Stimulated activated CD4-positive, alpha-beta T cell treated with anti-CD3 and anti-CD28 coated beads, Interleukin-1b, Interleukin-23, amount 100 ng/mL, for 1 hour (primary cell): ENCODE measurements at places on chromosomes 11 and 22.

DNA sequence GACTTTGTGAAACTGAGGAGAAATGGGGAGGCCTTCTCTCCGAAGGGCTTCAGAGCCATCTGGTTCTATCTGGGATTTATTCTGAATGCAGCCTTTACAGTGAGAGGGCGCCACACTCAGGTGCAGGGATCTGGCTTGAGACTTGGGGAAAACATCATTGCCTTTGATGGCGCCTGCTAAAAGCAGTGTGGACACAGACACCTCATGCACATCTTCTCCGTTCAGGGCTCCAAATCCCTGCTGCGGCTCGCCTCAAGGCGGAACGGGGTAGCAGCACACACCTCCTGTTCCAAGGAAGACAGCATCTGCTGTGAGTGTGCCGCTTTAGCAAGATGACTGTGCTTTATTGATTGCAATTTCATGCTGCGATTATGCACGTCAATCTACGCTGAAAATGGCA lies 37.1 kb upstream of the OLFML1 start:
- DNase-seq, result no peak

DNA sequence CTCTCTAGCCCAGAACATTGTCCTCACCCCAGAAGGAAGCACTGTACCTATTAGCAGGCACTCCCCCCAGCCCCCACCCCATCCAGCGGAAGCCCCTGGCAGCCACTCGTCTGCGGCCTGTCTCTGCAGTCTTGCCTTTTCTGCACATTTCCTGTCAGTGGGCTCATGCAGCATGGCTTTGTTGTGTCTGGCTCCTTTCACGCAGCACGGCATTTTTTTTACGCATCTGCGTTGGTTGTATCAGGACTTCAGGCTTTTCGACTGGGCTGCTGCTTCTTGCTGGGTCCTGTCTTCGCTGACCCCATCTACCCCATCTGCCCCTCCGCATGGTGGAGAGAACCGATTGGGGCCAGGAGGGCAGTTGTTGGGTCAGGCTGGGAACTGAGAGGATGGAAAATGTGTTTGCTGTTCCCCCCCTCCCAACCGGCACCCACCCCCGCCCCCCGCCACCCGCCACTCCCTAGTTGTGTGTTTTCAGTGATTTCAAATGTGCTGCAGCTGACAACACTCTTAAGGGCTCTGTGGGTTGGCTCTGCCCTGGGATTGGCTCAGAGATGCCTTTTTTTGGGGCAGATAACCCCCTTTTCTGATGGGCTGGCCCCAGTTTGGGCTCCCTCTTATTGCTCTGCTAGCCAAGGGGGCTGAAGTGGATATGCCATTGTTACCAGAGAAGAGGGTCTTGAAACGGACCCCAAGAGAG lies 110.0 kb downstream of the KIAA1671 start:
- peak; percentile 58 for DNase-seq

GRCh38 chr11:66559142-66559865 lies 9.1 kb downstream of the CTSF start:
- DNase-seq, result peak; percentile 35

- no peak for DNase-seq
Measured at GRCh38 chr22:47333625-47334024, 571.2 kb downstream of the TBC1D22A start.

GRCh38 chr11:114250993-114251814 lies 45.0 kb upstream of the NNMT start:
- DNase-seq, result no peak

DNA sequence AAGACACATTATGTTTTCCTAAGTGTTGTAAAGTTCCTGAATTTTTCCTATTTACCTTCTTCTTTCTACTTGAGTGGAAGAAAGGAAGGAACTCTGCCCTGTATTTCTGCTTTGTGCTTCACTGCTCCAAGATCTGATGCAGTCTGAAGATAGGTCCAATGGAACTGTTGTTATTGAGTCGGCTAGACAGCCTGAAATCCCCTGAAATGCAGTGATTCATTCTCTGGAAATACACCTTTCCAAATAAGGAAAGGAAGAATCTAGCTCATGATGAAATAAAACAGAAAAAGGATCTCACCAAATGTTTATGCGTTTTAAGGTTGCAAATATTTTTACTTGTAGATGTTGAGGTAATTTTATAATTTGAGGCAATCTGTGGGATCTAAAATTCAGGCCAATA lies 322.8 kb downstream of the GUCY1A2 start:
- no peak for DNase-seq

- DNase-seq, result no peak
Measured at GRCh38 chr11:116927163-116927974, 89.9 kb upstream of the APOA1 start.

GRCh38 chr22:40510631-40511364 lies 125.7 kb downstream of the MRTFA start:
- no peak for DNase-seq

GRCh38 chr22:35781898-35782297 lies 64.2 kb downstream of the APOL5 start:
- no peak for DNase-seq

- DNase-seq, result no peak
Measured at GRCh38 chr11:44626645-44627044, 61.2 kb downstream of the CD82 start.

- DNase-seq, result no peak
Measured at GRCh38 chr22:21632237-21632895, at the start of gene CCDC116. Gene CCDC116 (plus strand): TSS chr22:21632760. CDS start chr22:21633182, 422 bp downstream.

DNA sequence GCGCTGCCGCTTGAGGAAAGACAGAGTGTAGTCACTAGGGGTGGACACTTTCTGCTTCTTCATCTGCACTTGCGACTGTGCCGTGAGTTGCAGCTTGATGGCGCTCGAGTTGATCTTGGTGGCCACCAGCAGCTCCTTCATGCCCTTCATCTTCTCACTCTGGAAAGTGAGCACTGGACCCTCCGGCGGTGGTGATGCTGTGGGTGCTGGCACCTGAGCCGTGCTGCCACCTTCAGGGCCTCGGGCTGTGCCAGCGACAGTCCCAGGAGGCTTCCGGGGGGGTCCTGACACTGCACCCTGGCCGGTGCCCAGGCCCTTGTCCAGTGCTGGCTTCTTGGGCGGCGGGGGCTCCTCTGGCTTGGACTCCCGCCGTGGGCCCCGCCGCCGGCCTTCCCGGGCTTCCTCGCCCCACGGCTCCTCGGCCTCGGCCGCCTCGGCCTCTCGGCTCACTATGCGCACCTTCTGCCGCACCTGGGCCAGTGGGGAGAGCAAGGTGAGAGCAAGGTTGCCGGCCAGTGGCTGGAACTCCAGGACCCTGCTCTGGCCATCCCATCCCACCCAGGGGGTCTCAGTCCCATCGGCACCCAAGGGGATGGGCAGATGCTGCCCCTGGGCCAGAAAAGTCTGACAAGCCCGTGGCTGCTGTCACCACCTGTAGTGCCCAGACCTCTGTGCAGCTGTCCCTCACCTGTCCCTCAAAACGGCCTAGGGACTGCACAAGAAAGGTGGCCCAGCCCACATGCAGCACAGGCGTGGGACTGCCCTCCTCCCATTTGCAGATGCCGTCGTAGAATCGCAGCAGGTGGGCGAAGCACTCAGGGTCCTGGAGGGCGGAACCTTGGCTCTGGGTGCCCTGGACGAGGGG lies 1.6 kb upstream of the MAP4K2 start:
- DNase-seq, result no peak

- no peak for DNase-seq
Measured at GRCh38 chr22:35915477-35916013, 113.1 kb downstream of the RBFOX2 start.

DNA sequence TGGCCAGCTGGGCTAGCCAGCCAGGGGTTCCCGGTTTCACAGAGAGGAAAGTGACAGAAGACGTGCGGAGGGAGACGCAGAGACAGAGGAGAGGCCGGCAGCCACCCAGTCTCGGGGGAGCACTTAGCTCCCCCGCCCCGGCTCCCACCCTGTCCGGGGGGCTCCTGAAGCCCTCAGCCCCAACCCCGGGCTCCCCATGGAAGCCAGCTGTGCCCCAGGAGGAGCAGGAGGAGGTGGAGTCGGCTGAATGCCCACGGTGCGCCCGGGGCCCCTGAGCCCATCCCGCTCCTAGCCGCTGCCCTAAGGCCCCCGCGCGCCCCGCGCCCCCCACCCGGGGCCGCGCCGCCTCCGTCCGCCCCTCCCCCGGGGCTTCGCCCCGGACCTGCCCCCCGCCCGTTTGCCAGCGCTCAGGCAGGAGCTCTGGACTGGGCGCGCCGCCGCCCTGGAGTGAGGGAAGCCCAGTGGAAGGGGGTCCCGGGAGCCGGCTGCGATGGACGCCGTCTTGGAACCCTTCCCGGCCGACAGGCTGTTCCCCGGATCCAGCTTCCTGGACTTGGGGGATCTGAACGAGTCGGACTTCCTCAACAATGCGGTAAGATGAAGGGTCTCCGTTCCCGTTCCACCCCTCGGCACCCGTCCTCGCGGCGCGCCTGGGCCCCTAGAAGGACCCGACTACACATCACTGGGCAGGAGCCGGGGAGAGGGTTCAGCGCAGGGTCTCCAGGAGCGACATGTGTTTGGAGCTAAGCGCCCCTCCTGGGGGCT lies at the start of gene CREB3L1:
Gene CREB3L1 (plus strand): TSS at position 41 of the 765 bp plus-strand sequence. CDS start 450 bp downstream, at position 491.
- no peak for DNase-seq

DNA sequence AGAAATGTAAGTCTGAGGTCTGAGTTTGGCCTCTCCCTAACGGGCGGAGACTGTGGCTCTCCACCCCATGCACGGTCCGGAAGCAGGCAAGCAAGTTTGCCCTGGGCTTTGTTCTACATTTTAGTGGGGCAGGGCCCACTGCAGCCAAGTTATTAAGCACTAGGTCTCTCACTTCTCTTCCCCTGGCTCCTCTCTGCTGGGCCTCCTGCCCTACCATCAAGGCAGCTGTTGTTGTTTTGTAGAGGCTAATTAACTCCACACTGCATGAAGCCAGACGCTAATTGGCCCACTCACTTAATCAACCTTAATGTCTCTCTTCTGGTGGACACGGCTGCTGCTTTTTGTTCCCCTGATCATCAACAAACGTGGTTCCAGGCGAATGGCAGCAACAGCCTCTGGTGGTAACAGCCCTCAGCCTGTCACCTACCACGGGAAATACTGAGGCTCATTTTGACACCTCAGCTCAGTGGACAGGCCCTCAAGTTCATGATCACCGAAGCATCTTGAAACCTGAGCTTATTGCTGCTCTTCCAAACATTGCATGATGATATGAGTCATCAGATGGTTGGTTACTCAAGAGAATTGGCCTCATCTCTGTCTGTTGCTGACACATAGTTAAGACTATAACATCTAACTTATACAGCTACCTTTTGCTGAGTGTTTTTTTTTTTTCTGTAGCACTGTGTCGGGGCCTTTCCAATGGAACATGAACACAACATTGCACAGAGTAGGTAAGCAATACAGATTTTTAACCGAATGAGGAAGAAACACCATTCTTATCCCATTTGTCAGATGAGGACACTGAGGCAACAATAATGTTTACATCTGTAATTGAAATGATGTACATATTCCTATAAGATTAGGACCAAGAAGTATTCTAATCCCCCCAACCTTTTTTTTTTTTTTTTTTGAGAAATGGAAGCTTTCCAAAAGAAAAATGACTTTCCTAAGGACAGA lies 20.8 kb upstream of the LMO2 start:
- DNase-seq, result no peak

DNA sequence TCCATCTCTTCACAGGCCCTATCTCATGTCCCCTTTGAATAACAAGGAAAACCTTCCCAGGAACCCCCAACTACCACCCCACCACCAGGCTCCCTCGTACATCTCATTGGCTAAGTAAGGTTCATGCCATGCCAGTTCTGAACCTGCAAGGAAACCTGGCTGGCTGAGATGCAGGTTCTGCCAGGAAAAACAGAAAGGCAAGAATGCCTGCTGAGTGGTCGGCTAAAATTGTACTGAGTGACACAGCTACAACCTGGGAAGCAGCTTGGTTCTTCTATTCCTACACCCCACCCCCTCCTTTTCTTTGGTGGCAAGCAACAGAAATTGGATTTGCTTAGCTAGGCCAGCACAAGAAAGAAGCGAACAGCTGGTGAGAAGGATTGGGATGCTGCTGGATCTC lies 36.1 kb upstream of the TSPAN18 start:
- DNase-seq, result no peak

DNA sequence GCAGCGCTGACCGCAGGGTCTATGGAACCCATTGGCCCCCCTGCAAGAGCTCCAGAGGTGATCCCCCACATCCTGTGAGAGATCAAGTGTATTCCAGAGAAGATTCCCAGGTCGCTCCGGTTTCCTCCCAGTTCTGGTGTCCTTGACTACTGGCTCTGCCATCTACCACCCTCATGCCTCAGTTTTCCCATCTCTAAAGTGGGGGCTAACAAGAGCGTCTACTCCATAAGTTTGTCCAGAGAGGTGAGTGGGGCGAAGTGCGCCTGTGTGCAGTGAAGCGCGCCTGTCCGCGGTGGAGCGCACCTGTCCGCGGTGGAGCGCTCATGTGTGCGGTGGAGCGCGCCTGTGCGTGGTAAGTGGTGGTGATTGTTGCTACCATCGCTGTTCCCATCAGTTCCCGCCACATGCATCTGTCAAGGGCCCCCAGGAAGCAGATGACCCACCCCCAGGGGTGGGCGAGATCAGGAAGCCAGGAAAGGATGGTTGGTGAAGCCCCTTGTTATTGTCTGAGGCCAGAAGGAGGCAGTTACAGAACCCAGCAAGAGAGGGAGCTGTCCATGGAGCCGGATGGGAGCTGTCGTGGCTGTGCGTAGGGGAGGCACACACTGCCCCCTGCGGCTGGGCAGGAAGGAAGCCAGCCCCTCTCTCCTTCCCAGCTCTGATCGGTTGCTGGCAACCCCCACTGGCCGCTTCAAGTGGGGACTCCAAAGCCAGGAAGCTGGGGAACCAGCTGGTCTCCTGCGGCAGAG lies 73.2 kb upstream of the FGF3 start:
- DNase-seq, result no peak
